Renal cortex interstitium (tissue), 15 donors: ENCODE measurements at places on chromosomes 3 and 15. TPM values are rescaled to one million over a fixed set of nuclear protein-coding genes. Genes with fewer than 3 reads are reported as not detected.
A peak's percentile ranks its signal among the peaks of the same experiment; 100 is the strongest.

Gene RTP1
- polyA plus RNA-seq: not detected

Gene ADAM10
- 243 TPM for polyA plus RNA-seq

- peak; percentile 43 for DNase-seq
Measured at GRCh38 chr15:32952901-32953532, 235.2 kb downstream of the GREM1 start.

- no peak for DNase-seq
Measured at GRCh38 chr3:169984292-169984691, 17.7 kb downstream of the SEC62 start.
